ENCODE measurements at places on chromosomes 3 and 15. TPM values are rescaled to one million over a fixed set of nuclear protein-coding genes. Genes with fewer than 3 reads are reported as not detected.

DNA sequence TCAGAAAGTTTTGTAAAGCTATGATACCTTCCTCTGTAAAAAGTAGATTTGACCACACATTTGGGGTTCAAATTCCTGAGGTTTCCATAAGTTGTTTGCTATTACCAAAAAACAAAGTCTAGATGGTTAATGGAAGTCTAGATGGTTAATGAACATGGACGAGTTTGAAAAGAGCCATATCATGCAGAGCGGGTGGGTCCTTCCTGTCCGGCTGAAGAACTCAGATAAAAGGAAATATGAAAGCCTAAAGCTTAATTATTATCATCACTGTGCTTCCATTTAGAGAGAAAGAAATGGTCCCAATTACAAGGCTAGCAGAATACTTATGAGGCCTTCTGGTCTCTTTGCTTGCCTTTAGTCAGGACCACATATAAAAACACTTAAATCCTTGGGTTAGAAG, 132.1 kb upstream of the SATB1 start:
- no peaks in the 10 kb centered on the region for H3K27me3 ChIP-seq
- no peaks in the 10 kb centered on the region for H3K36me3 ChIP-seq
- no peak for DNase-seq
- no peak overlapping the region for H3K4me3 ChIP-seq

- H3K36me3 ChIP-seq: no peaks in the 10 kb centered on the region
- H3K27me3 ChIP-seq: no peaks in the 10 kb centered on the region
- no peak overlapping the region for H3K27ac ChIP-seq
Measured at GRCh38 chr3:190496859-190497258, 17.0 kb upstream of the IL1RAP start.

DNA sequence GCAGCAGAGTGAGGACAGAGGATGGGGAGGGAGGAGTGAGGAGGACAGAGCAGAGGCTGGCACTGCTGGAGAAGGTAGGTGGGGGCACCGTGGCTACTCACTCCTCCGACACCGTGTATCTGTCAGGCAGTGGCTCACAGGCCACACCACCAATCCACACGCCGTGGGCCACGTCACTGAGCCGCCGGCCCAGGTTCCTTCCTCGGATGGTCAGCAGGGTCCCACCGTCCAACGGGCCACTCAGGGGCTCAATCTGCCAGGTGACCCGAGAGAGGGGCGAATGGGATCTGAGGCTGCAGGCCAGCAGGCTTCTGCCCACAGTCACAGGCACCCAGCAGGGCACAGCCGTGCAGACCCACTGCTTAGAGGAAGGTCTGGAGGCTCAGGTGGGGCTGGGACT, 30.5 kb downstream of the H1-8 start:
- peaks cover 6% of the 10 kb centered on the region for H3K27me3 ChIP-seq
- no peak overlapping the region for H3K4me3 ChIP-seq
- no peaks in the 10 kb centered on the region for H3K36me3 ChIP-seq

DNA sequence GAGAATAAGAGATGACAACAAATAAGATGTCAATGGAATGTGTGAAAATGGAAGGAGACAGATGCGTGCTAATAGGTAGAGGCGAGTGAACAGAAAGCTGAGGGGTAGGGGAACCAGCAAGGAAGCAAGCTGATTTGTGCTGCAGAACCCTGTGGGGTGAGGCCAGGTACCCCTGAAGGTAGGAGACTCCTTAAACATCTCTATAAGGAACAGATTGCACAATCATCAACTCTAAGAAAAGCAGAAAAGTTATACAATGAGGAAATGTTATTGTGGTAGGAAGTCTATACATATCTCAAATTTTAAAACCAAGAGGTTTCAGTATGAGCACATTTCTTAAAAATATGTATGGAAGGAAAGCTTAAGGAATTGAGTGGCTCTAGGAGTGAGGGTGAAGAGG, 315.0 kb upstream of the TPM1 start:
- no peaks in the 10 kb centered on the region for H3K36me3 ChIP-seq
- H3K4me1 ChIP-seq: no peaks in the 10 kb centered on the region
- no peak overlapping the region for H3K4me3 ChIP-seq
- no peak for DNase-seq
- no peak overlapping the region for H3K27ac ChIP-seq
- H3K27me3 ChIP-seq: no peaks in the 10 kb centered on the region

Gene IVD
- polyA plus RNA-seq: 13.0 TPM

Gene TXNRD3
- polyA plus RNA-seq: 11.0 TPM

Gene ZNF197
- 6.3 TPM for polyA plus RNA-seq

Gene GSK3B
- 68.5 TPM for polyA plus RNA-seq

Gene CMTM8
- polyA plus RNA-seq: 1.6 TPM
